ENCODE measurements at places on chromosomes 3 and 15. TPM values are rescaled to one million over a fixed set of nuclear protein-coding genes. Genes with fewer than 3 reads are reported as not detected.

- DNase-seq: no peak
These were observed 34.5 kb downstream of the POMGNT2 start for GRCh38 chr3:43071313-43071893.

- no peak for DNase-seq
These were observed 85.5 kb upstream of the XXYLT1 start for GRCh38 chr3:195356151-195357086.

- DNase-seq: no peak
These were observed 13.1 kb upstream of the KCTD6 start for GRCh38 chr3:58478781-58479180.

DNA sequence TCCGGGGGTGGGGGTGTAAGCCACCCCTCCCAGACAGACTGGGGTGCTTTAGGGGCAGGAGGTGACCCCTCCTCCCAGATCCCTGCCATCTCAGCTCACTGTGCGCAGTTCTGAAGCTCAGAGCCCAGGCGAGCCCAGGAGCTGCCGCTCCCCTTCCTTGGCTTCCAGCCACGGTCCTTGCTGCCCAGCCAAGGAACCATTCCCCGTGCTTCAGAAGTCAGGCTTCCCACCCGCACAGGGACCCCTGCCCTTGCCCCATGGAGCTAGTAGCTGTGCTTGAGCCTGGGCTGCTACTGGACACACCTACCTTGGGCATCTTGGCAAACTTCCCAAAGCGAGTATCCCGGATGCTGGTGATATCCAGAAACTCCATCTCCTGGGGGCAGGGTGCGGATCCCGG lies 4.8 kb downstream of the PLCB2 start:
- no peak for DNase-seq

- no peak for DNase-seq
These were observed 28.8 kb downstream of the ACAA1 start for GRCh38 chr3:38107911-38108648.

DNA sequence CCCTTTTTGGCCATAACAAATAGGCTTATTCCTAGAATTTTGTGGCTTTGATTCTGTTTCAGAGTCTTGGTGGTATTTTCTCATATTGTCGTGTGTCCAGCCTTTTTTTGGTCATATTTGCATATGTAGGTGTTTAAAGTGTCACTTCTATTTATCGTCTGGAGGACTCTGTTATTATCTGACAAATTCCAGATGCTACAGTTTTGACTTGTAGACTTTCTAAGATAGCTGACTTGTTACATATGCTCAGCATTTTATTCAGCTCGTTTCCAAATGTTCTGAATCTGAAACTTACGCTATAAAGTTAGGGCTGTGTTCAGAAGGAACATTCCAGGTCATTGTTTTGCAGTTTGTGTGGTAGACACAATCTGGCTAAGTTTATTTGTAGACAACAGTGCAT lies 1.9 kb downstream of the PPP4R2 start:
- no peak for DNase-seq

DNA sequence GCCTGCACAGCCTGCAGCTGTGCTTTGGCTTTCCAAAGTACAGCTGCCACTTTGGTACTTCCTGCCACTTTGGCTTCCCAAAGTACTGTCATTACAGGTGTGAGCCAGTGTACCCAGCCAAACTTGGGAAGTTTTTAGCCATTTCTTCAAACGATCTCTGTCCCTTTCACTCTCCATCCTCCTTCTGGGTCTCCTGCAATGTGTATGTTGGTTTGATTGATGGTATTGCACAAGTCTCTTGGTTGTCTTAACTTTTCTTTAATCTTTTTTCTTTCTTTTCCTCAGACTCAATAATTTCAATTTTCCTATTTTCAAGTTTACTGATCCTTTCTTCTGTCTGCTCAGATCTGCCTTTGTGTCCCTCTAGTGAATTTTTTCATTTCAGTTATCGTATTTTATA lies 99.3 kb upstream of the CFAP20DC start:
- DNase-seq: no peak

DNA sequence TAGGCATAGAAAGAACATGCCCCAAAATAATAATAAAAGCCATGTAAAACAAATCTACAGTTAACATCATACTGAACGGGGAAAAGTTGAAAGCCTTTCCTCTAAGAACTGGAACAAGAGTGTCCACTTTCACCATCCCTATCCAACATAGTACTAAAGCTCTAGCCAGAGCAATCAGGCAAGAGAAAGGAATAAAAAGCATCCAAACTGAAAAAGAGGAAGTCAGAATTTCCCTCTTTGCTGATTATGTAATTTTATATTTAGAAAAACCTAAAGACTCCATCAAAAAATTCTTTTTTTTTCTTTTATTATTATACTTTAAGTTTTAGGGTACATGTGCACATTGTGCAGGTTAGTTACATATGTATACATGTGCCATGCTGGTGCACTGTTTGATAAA lies 661.6 kb upstream of the CBLB start:
- DNase-seq: no peak

Gene ELL3
- 3.3 TPM for polyA plus RNA-seq

Gene SV2B
- polyA plus RNA-seq: 3.9 TPM

Gene DCBLD2
- polyA plus RNA-seq: 26.3 TPM

Data from hindlimb muscle (tissue), 1 donor.